ENCODE measurements at places on chromosomes 2 and 18.

DNA sequence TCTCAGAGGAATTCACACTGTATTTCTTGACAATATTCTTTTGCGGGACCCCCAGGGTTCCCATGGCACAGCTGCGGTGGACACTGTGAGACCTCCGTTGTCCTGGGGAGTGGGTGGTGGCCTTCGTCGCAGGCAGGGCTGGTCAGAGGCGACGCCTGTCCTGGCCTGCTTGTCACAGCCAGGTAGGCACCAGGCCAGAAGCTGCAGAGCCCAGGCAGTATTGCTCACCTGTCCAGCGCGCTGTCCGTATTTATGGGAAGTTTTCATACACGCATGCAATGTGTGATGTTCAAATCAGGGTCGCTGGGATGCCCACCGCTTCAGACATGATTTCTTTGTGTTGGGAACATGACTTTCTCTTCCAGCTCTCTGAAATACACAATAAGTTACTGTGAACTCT lies 126.6 kb downstream of the RTP5 start:
- H3K36me3 ChIP-seq = peaks cover 29% of the 10 kb centered on the region
- no peak overlapping the region for H3K4me3 ChIP-seq
- no peaks in the 10 kb centered on the region for H3K27me3 ChIP-seq

GRCh38 chr18:45785134-45785533 lies 40.3 kb upstream of the SIGLEC15 start:
- no peaks in the 10 kb centered on the region for H3K36me3 ChIP-seq
- no peak overlapping the region for H3K27ac ChIP-seq
- no peak overlapping the region for H3K4me3 ChIP-seq
- H3K4me1 ChIP-seq = peaks cover 3% of the 10 kb centered on the region

DNA sequence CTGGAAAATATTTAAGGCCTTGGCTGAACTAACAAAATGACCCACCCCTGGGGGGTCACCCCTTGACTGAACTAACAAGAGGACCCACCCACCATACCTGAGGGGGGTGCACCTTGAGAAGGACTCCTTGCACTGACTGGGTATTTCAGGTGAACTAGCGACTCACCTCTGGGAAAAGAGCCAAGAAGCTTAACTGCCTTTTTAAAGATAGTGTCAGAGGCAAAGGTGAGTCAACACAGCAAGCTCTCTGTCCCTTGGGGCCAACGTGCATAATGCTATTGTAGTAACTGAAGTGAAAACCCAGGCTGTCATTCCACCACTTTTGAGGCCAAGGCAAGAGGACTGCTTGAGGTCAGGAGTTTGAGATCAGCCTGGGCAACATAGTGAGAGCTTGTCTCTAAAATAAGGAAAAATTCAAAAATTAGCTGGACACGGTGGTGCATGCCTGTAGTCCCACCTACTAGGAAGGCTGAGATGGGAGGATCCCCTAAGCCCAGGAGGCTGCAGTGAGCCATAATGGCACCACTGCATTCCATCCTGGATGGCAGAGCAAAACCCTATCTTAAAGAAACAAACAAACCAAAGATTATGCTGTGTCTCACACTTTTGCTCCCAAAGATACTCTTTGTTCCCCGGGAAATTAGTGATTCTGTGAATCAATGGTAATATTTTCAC lies 36.4 kb upstream of the ZCCHC2 start:
- no peaks in the 10 kb centered on the region for H3K4me1 ChIP-seq

DNA sequence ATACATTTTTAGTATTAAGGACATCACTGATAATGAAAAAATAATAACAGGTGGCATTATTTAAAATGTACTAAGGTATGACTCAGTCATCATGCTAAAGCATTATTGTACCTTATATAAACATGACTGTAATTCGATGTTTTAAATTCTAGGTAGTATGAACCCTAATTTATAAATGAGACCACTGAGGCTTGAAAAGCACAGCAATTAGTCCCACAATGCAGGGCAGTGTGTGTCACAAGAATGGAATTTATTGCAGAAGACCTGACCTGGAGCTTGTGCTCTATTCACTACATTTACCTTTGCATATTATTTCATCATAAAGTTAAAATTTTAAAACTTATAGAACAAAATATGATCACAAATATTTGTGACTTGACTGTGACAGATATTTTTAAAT lies 358.5 kb upstream of the DSEL start:
- DNase-seq = no peak
- no peaks in the 10 kb centered on the region for H3K36me3 ChIP-seq
- no peak overlapping the region for H3K27ac ChIP-seq
- no peaks in the 10 kb centered on the region for H3K4me1 ChIP-seq
- no peak overlapping the region for H3K4me3 ChIP-seq
- H3K27me3 ChIP-seq = no peaks in the 10 kb centered on the region

DNA sequence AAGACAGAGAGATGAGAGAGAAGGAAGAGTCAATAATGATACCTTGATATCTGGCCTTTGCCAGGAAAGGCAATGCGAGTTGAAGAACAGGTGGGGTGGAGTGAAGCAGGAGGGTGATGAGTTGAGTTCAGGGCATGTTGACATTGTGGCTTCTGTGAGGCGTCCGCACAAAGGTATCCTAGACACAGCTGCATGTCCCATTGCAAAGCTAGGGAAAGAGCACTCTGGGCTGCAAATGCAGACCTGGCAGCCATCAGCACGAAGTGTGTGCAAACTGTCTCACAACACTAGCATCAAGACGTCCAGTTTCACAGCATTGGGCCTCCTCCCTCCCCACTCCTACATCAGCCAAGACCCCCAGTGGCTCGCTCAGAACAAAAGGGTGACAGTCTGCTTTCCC lies 36.1 kb downstream of the TEX51 start:
- H3K4me3 ChIP-seq = no peak overlapping the region
- H3K27ac ChIP-seq = no peak overlapping the region
- no peaks in the 10 kb centered on the region for H3K36me3 ChIP-seq
- H3K27me3 ChIP-seq = no peaks in the 10 kb centered on the region

DNA sequence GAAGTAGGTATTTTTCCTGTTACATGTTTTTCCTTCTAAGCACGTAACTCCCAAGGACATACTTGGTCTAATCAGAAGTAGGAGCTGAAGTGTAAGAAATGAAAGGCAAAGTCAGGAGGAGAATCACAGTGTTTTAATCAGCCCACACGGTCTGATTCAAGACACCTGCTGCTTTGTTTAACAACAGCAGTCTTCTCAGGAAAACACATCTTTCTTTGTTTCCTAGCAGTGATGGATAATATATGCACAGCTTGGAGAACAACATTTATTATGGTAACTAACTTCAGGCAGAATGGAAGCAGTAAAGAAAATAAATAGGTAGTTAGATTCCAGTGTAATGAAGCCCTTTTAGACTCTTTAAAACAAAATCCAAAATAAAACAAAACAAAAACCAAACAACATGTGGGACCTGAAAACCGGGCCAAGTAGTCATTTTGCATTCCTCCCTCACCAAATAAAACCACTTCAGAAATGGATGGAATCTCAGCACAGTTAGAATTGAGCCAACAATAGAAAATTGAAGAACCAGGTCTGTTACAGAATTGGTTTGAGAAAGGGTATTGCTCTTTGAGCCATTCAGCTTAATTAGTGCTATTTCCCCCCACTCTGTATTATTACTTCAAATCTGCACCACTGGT lies 61.1 kb upstream of the UGP2 start:
- H3K4me1 ChIP-seq = no peaks in the 10 kb centered on the region
- no peaks in the 10 kb centered on the region for H3K27me3 ChIP-seq
- no peak overlapping the region for H3K27ac ChIP-seq
- H3K4me3 ChIP-seq = no peak overlapping the region
- peak; percentile 13 for DNase-seq

GRCh38 chr18:79528846-79529245 lies 133.1 kb downstream of the NFATC1 start:
- H3K27ac ChIP-seq = no peak overlapping the region
- no peak overlapping the region for H3K4me3 ChIP-seq
- H3K27me3 ChIP-seq = peaks cover 6% of the 10 kb centered on the region
- peaks cover 23% of the 10 kb centered on the region for H3K36me3 ChIP-seq

GRCh38 chr2:154914561-154914960 lies 216.1 kb downstream of the KCNJ3 start:
- H3K27me3 ChIP-seq = no peaks in the 10 kb centered on the region
- no peaks in the 10 kb centered on the region for H3K36me3 ChIP-seq
- H3K4me1 ChIP-seq = no peaks in the 10 kb centered on the region
- H3K27ac ChIP-seq = no peak overlapping the region

DNA sequence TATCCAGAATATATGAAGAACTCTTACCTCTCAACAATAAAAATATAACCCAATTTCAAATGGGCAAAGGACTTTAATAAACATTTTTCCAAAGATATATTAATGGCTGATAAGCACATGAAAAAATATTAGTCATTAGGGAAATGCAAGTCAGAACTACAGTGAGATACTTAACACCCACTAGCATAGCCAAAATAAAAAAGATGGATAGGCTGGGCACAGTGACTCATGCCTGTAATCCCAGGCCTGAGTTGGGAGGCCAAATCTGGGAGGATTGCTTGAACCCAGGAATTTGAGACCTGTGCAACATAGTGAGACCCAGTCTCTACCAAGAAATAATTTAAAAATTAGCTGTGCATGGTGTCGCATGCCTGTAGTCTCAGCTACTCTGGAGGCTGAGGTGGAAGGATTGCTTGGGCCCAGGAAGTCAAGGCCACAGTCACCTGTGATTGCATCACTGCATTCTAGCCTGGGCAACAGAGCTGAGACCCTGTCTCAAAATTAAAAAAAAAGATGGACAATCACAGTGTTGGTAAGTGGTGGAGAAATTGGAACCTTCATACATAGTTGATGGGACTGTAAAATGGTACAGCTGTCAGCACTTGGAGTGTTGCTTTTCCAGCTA lies 25.1 kb downstream of the MARCHF7 start:
- no peak overlapping the region for H3K27ac ChIP-seq
- H3K4me1 ChIP-seq = no peaks in the 10 kb centered on the region
- peaks cover 22% of the 10 kb centered on the region for H3K36me3 ChIP-seq
- no peak overlapping the region for H3K4me3 ChIP-seq

- DNase-seq = no peak
- H3K27me3 ChIP-seq = no peaks in the 10 kb centered on the region
- no peaks in the 10 kb centered on the region for H3K4me1 ChIP-seq
- no peak overlapping the region for H3K27ac ChIP-seq
Observed at GRCh38 chr2:167471332-167471731, 583.1 kb downstream of the XIRP2 start.

DNA sequence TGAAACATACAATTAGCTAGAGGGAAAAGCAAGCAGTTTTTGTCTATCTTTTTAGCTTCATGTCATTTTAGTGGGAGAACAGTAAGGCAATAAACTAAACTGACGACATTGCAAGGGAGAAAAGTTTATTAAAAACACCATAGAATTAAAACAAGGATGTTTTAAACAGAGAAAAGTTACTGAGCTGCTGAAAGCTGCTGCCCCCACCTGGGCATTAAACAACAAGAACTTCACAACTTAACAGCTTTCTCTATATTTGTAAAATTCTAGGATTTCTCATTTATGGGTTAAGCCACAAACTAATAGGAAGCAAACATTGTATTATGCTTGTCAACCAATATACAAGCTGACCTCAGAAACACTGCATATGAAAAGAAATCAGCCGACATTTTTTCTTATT lies 289.2 kb downstream of the ERBB4 start:
- H3K27ac ChIP-seq = no peak overlapping the region
- no peaks in the 10 kb centered on the region for H3K36me3 ChIP-seq
- H3K4me3 ChIP-seq = no peak overlapping the region
- no peaks in the 10 kb centered on the region for H3K27me3 ChIP-seq
- DNase-seq = no peak
- no peaks in the 10 kb centered on the region for H3K4me1 ChIP-seq

DNA sequence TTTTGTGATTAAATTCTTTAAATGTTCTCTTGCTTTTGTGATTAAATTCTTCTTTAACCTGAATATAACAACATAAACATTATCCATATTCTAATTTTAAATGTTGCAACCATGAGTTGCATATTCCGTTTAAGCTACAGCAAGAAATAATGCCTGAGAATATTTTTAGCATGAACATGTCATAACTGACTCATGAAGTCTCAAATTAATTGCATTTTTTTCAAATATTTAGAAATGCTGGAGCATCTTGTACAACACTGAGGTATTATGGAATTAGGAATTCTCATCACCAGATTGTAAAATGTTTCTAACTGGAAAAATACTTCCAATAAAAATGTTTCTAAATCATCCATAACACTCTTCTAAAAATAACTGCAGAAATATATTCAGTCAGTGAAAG lies 14.7 kb downstream of the ROCK2 start:
- no peak overlapping the region for H3K27ac ChIP-seq
- no peak for DNase-seq
- no peaks in the 10 kb centered on the region for H3K4me1 ChIP-seq
- H3K27me3 ChIP-seq = no peaks in the 10 kb centered on the region

DNA sequence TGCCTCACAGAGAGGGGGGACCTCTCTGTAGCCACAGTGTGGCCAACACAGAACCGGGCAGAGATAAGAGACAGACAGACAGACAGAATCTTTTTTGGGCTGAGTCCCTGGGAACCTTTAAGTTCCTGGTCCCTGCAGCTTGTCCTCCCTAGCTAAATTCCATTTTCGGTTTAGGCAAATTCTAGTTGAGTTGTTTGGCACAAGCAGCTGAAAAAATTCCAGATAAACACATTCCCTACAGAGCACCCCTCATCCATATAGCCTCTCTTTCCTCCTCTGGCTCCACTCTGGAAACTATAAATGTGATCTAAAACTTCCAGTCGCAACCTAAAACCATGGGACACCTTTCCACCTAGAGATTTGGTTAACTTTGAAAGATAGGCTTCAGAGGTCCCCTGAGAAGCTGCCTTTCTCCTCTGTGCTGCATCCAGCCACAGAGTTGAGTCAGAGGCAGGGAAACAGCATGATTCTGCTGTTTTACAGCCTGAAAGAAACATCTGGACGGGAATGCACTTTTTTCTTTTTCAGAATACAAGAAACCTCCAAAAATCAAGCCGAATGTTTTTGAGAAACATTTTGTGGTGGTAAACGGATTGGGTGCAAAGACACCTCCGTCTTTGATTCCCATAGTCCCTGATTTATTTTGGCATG lies 30.9 kb downstream of the SLC4A3 start:
- no peak overlapping the region for H3K4me3 ChIP-seq
- no peak for DNase-seq
- no peak overlapping the region for H3K27ac ChIP-seq
- H3K27me3 ChIP-seq = no peaks in the 10 kb centered on the region
- no peaks in the 10 kb centered on the region for H3K36me3 ChIP-seq
- H3K4me1 ChIP-seq = no peaks in the 10 kb centered on the region

DNA sequence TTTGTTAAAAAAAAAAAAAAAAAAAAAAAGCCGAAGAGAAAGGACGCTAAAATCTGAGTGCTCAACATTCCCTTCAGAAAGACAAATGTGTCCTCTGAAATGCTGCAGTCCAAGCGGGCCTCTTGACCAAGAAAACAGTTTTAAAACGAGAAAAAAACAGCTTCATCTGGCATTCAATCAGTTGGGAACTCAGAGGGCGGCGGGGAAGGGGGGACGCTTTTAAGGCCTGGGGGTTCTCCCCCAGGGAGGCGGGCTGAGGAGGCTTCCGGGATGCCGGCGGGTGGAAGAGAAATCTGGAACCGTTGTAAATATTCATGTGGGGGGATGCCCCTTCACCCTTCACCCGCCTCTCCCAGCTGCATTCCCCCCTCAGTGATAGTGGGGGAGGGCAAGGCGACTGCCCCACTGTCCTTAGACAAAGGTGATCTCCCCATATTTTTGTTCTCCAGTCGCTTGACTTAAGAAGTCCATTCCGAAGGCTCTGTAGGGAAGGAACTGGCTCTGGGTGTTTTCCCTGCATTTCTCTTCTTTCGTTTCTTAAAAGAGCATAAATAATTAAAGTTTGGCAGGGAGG lies 3.3 kb upstream of the HOXD11 start:
- peak overlapping the region; percentile 31 for H3K4me3 ChIP-seq
- peaks cover 97% of the 10 kb centered on the region for H3K27me3 ChIP-seq
- no peaks in the 10 kb centered on the region for H3K36me3 ChIP-seq
- peak overlapping the region; percentile 79 for H3K27ac ChIP-seq
- no peak for DNase-seq

GRCh38 chr2:238688193-238689153 lies 159.4 kb upstream of the TWIST2 start:
- no peaks in the 10 kb centered on the region for H3K36me3 ChIP-seq
- no peak overlapping the region for H3K27ac ChIP-seq
- no peak for DNase-seq
- H3K4me3 ChIP-seq = no peak overlapping the region
- no peaks in the 10 kb centered on the region for H3K27me3 ChIP-seq
